Amniotic stem cell (primary cell): ENCODE measurements at places on chromosomes 16 and 17.

DNA sequence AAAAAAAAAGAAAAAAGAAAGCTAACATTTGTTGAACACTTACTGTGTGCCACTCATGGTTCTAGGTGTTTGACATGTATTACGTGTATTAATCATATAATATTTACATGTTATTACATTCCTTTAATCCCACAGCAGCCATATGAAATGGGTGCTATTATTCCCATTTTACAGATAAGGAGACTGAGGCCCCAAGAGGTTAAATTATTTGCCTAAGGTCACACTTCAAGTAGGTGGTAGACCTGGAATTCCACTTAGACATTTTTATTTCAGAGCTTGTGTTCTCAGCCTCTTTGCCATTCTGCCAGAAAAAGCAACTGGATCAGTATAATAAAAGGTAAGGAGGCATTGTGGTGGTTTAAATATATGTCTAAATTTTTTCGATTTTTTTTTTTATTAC lies 55.1 kb upstream of the HS3ST4 start:
- DNase-seq, result no peak

DNA sequence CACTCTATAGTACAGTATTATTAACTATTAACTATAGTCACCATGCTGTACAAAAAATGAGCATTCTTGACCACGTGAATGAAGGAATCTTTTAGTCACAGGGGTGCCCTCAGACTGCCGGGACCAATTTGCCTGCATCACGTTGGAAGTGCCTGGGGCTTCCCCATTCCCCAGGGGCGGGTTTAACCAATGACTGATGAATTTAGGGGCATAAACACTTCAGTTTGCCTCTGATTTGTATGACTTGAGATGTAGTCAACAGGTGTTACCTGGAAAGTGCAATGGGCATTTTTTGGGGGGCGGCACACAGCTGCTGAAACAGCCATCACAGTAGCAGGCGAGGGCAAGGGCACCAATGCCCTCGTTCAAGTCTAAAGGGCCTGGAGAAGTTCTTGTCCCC lies 8.7 kb upstream of the PYY start:
- no peak for DNase-seq

DNA sequence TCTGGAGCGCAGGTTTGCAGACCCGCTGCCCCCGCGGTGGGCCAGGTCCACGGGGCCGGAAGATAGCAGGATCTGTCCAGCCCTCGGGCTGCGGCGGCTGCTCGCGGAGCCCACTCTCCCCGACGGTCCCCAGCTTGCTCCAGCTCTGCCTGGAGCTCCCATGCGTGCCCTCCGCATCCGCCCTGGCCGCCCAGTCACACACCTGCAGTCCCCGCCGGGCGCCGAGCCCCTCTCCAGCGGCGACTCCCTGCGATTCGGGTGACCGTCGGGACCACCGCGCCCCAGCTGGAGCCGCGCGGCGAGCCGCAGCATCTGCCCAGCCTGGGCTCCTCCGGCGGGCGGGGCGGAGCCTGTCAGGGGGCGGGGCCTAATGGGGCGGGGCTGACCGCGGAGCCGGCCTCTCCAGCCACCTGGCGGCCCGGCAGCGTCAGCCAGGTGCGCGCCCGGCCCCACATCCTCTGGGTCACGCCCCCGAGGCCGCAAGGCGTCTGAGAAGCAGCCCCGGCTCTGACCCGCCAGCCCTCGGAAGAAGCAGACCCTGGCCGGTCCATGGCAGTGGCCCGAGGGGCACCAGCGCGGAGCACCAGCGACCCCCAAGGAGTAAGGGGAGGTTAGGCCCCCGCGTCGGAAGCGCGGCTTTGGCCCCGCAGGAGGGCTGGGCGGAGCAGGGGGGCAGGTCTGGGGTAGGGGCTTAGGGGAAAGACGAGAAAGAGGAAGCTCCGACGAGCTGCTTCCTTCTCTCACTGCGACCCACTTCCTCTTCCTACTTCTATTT lies at the start of gene PIK3R5:
PIK3R5 (minus strand) TSS at position 314 of the 775 bp plus-strand sequence. CDS start 54,213 bp downstream, outside the sequence.
- no peak for DNase-seq

DNA sequence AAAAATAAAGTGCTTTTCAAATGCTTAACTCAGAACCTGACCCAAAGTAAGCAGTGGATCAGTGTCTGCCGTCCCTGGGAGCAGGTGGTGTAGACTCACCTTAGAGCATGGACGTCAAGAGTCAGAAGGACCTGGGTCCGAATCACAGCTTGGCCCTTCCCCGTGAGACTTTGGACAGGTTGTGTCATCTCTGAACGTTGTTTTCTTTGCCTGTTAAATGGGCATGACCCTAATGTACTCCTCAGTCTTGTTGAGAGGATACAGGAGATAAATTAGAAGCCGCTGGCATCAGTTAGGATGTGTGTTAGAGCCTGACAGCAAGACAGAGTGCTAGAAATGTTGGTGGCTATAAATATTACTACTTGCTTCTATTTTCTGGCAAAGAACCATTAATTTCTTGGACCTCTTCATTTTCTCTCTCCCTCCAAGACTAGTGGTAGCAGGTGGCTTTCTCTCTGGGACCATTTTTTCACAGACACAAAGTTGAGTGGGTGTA lies 68.8 kb downstream of the RAB11FIP4 start:
- DNase-seq, result no peak

GRCh38 chr17:81808778-81809555 lies 5.0 kb downstream of the GCGR start:
- no peak for DNase-seq

GRCh38 chr17:37130984-37131446 lies 182.3 kb downstream of the AATF start:
- DNase-seq, result no peak

- DNase-seq, result no peak
These were observed 11.9 kb downstream of the CEP131 start for GRCh38 chr17:81210868-81211267.

GRCh38 chr16:14509675-14510132 lies 120.4 kb downstream of the PARN start:
- DNase-seq, result no peak

GRCh38 chr17:62591333-62591732 lies 36.1 kb upstream of the MRC2 start:
- no peak for DNase-seq

DNA sequence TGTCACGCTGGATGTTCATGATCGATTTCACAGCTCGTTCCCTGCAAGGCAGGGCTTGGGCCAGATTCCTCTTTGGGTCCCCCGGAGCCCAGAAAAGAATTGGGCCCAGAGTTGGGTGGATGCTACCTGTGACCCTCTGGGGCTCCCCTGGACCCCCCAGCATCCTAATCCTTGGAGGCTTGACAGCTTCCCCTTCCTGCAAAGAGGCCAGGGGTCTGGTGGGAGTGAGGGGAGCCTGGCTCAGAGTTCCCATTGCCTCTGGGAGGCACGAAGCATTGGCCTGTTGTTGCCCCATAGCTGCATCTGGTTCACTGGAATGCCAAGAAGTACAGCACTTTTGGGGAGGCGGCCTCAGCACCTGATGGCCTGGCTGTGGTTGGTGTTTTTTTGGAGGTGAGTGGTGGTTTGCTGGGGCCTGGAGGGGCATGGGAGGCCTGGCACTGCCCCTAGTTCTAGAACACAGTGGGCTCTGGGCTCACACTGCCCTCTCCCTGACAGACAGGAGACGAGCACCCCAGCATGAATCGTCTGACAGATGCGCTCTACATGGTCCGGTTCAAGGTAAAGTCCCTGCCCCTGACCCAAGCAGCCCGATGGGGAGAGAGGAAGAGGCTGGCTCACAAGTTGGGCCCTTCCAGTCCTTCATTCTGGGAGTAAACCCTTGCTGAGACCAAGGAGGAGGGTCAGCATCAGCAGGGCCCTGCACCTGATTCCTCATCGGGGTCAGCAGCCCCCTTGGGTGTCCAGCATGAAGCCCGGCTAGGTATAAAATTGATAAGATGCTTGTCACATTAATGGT lies 7.2 kb downstream of the CA7 start:
- DNase-seq, result no peak

DNA sequence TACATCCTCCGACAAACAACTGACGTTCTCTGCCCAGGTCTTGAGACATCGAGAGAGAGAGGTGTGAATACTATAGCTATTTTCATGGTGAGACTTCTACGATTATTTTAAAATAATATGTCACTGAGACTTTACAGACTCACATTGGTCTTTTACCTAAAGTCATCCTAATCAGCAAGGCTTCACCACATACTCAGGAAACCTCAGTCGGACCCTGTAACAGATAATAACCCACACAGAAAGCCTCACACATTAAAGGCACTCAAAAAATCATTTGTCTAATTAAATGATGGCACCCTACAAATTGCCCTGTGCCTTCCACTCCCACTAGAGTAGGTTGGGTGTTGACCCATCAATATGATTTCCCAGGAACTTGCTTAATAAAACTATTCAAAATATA lies 19.8 kb upstream of the SLC39A11 start:
- DNase-seq, result no peak

- peak; percentile 47 for DNase-seq
These were observed 8.8 kb downstream of the TAX1BP3 start for GRCh38 chr17:3659541-3660111.

- no peak for DNase-seq
These were observed 831 bp downstream of the CA7 start for GRCh38 chr16:66845080-66845410.
